ENCODE measurements at places on chromosomes 2 and 18.

GRCh38 chr2:80299661-80300060 lies 4.9 kb downstream of the LRRTM1 start:
- no peak for DNase-seq

GRCh38 chr2:169077674-169078240 lies 8.4 kb downstream of the DHRS9 start:
- DNase-seq: no peak

GRCh38 chr18:48542513-48543181 lies 3.8 kb downstream of the CTIF start:
- no peak for DNase-seq

GRCh38 chr2:237128026-237128703 lies 42.5 kb downstream of the COPS8 start:
- no peak for DNase-seq

DNA sequence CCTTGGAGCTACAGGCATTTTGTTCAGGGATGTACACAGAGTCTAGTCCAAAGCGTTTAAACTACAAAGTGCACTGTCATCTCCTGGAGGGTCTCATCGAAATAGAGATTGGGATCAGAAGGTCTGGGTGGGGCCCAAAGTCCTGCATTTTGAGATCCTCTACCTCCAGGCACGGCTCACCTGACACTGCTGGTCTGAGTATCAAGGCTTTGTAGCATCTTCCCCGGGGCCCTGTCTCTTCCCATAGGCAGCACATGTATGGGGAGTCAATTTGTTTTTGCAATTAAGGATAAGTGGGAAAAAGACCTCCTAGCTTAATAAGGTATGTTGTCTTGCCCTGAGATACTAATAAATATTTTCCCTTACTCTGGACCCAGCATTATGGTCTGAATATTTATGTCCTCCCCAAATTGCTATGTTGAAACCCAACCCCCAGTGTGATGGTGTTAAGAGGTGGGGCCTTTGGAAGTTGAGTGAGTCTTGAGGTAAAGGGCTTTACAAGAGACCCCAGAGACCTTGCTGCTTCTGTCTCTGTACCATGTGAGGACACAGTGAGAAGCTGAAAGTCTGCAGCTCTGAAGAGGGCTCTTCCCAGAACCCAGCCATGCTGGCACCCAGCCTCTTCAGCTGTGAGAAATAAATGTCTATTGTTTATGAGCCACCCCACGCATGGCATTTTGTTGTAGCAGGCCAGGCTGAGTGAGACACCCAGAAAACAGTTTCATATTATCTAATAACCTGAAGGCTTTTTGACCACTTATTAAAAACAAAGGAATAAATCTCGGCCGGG lies 258.7 kb upstream of the HS6ST1 start:
- DNase-seq: no peak

- DNase-seq: no peak
These were observed 83.9 kb downstream of the RPRM start for GRCh38 chr2:153394686-153395085.

- no peak for DNase-seq
These were observed 29.7 kb upstream of the PID1 start for GRCh38 chr2:229300790-229301189.

DNA sequence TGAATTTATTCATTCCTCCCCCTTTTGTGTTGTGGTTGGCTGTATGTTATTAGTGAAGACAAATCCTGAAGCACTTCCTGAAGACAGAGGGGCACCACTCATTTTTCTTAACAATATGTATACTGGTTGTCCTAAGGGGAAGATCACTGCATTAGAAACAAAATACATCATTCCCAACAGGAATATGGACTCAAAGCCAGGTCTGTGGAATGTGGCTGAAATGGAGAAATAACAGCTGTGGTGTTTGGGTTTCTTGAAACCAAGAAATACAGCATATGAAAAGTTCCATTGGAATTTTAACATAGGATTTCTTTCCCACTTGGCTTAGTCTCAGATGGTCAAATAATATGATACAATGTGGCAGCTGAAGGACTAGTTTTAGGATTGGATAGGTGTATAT lies 267.6 kb downstream of the KCNE4 start:
- no peak for DNase-seq

- DNase-seq: no peak
These were observed 2.9 kb downstream of the ZFAND2B start for GRCh38 chr2:219209236-219210195.

- DNase-seq: no peak
These were observed 10.0 kb upstream of the TTR start for GRCh38 chr18:31581498-31582197.

- DNase-seq: no peak
These were observed 75.8 kb downstream of the ANKRD44 start for GRCh38 chr2:197234671-197235191.

DNA sequence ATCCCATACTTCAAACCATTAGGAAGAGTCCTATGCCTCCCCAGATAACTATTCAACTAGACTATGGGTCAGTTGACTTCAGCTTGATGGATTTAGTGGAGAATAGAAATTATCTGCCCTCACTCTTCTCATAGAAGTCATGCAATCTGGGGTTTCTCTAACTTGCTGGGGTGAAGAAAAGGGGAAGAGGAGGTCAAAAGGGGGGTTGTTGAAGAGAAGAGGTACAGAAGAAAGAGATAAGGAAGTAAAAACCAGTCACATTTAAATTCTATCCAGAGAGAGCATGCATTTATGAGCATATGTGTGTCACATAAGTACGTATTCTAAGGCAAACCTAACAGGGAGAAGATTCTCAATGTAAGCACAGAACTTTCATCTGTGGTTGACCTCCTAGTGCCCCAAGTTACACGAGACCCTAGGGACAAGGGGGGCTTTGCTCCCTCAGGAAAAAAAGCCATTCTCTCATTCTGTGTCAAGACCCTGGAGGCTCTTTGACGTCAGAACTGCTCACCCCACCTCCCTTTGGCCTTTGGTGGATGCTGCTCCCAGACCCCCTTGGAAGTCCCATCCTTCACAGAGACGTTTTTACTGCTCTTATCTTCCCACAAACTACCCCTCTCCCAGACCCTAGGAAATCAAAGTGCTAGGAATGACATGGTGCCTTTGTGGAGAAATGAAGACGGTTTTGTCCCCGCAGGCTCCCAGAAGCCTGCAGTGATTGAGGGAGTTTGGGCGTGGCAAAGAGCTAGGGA lies 236.8 kb upstream of the TNP1 start:
- DNase-seq: no peak

DNA sequence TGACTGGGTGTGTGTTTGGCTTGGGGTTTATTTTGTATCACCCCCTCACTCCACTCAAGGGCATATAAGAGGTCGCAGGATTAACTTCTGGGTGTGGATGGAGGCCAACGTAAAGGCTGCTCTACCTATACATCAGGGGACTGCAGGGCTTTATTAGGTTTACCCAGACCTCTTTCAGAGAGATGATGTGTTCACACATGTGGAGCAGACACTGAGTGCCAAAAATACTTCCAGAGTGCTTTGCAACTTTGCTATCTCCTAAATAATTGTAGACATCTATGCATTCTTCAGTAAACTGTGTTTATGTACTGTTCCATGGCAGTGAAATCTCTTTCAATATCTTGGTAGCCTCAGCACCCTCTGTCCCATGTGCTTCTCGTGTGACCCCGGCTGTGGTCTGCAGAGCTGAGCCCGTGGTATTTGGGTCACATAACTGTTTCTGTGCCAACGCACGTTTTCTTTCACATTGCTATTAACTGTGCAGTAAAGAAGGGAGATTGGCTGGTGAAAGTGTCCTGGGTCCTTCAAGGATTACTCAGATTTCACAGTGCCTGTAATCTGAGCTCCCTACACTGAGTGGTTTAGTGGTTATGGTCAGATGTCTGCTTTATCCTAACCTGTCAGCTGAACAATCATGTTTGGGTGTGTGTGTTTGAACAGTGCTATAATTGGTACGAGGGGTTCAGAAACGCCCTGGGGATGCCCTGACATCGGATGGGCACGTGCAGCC lies 208.1 kb downstream of the VAPA start:
- peak; percentile 88 for DNase-seq

- no peak for DNase-seq
These were observed 497.2 kb downstream of the THSD7B start for GRCh38 chr2:137262594-137262993.

- DNase-seq: no peak
These were observed 96.0 kb downstream of the MTCL1 start for GRCh38 chr18:8801263-8801901.

GRCh38 chr2:174878537-174879147 lies 114.4 kb upstream of the CHRNA1 start:
- DNase-seq: peak; percentile 33

DNA sequence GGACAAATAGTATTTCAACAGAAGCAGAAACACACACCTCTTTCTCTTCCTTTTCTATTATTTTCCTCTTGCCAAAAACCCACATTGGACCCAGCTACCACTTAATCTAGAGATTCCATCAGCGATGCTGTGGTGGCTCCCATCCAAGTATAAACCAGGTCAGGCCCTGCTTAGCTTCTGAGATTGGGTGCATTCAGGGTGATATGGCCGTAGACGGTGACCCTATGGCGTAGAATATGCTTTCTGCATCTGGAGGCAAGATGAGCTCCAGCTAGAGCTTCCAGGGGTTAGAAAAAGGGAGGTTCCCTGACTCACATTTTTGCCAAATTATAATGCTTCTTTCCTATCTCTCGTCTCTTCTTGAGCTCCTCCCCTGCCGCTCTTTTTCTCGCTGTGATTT lies 66.5 kb downstream of the TNP1 start:
- DNase-seq: no peak
